ENCODE measurements at places on chromosomes 1 and 21.

DNA sequence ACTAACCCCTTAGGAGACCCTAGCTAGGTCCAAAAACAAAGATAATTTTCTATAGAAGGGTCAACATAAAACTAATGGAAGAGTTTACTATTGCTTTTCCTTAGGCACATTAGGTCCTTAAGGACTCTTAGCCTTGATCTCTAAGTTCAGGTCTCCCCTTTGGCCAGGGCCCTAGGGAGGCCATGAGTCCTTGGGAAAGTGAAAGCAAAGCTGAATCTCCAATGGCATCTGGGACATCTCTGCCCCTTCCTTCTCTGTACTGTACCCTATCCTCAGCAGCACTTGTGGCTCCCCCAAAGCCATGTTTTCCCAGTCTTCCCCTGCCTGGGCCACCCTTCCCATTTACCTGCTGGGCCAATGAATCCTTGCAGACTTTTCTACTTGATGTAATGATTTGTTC is 14.3 kb downstream of the IER5 start:
- peak; percentile 45 for DNase-seq

DNA sequence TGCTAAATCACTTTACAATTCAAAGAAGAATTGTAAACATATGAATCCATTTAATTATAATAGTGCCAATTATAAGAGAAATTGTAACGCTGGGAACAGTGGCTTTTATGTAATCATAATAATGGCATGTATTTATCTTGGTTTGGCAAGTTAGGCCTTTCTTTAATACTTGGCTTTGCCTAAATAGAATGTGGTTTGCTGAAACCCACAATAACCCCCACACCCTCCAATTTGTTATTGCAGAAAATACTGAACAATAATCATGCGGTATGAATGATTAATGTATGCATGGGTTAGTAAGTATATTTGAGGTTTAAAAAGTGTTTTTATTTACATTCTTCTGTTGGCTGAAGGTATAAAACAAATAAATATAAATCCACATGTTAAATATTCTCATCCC is 138.2 kb downstream of the NFIA start:
- no peak for DNase-seq

GRCh38 chr1:86666368-86666767 is 38.0 kb upstream of the SH3GLB1 start:
- no peak for DNase-seq

DNA sequence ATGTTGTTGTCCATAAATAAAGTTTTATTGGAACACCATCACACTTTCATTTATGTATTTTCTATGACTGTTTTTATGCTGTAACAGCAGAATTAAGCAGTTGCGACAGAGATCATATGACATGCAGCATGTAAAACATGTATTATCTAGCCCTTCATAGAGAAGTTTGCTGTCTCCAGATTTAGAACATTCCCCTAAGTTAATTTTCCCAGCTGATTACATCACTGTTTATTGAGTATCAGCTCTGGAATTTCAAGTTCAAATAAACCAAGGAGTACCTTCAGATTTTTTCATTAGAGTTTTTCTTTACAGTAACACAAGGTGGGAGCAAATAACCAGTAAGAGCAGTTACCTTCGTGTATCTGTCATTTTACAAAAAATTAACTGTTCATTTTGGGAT is 792.8 kb downstream of the USP25 start:
- DNase-seq, result no peak

GRCh38 chr1:182147136-182147820 is 85.8 kb upstream of the ZNF648 start:
- no peak for DNase-seq

- DNase-seq, result no peak
Observed at GRCh38 chr1:230043081-230043480, 24.0 kb upstream of the GALNT2 start.

- DNase-seq, result no peak
Observed at GRCh38 chr1:213138892-213139291, 87.9 kb downstream of the RPS6KC1 start.

DNA sequence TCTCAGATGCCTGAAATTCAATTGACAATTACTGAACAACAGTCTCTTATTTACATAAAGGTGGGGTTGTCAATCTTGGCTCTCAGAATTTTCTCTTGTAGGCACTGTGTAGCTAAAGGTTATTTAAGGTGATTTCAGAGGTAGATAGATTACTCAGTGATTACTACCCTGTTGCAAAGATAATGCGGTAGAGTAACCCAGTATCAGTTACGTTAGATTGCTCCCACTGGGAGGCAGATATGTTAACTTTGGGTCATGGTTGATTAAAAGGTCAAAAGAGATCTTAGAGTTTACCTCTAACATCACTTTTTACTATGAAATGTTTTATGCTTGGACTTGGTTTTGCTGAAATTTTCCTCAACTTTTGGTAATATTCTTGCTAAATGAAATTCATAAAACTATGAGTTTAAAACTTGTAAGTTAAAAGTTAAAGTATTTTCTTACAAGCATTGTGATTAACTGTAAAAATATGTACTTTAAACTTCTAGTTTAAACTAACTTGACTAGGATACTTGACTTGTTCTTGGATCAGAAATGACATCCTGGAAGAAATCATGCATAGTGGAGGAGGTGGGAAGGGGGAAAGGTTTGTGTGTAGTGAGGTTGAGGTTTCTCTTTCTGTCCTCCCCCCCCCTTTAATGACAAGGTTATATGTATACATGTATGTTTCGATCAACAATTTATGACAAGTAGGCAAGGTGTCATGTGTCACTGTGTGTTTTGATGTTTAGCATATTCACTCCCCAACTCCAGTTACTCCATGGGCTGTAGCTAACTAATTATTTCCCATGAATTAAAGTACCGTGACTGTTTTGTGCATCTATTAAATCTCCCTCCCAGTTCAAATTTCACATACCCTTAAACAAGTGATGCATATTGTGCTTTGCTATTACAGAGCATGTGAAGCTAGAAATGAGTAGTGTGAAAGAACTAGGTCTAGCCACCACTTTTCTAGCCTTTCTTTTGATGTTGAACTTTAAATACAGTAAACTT is 2.9 kb downstream of the LAMC1 start:
- DNase-seq, result no peak

DNA sequence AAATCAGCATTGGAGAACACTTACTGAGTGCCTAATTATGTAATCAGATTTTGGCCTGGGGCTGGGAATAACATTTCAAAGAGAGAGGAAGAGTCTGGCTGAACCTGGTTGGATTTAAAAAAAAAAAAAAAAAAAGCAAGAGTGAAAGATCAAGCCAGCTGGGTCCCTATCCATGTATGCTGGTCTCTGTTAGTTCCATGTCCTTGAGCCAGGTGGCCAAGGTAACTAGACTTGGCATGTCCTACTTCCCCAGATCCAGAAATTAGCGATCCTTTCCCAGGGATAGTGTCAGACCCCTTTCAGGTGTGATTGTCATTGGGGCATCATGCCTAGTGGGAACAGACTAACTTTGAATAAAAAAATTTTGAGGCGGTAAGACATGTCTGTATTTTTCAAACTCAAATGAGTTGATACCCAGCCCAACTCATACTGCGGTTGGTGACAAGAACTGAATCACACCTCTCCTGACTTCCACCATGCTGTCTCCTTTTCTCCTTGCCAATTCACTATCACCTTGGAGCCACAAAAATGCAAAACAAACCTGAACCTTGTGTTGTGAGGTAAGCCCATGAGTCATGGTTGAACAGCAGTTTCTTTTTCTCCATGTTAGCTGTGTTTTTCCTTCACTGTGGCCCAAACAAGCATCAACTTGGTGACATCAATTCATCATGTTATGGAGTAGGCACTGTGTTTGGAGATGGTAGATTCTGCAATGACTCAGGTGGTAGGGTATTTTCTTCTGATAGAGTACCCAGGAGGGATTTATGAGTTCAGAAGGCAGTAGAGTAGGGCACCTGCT is 24.5 kb upstream of the PPP2R5A start:
- no peak for DNase-seq

GRCh38 chr1:155012026-155012546 is 9.5 kb downstream of the ZBTB7B start:
- no peak for DNase-seq

GRCh38 chr1:54003249-54003646 is 14.7 kb downstream of the LDLRAD1 start:
- DNase-seq, result no peak

All from left forelimb (tissue), 1 donor.